AG20443 (cell line): ENCODE measurements at places on chromosomes 12 and 14.

- peak; percentile 71 for DNase-seq
Measured at GRCh38 chr12:105278043-105278697, 42.2 kb upstream of the APPL2 start.

DNA sequence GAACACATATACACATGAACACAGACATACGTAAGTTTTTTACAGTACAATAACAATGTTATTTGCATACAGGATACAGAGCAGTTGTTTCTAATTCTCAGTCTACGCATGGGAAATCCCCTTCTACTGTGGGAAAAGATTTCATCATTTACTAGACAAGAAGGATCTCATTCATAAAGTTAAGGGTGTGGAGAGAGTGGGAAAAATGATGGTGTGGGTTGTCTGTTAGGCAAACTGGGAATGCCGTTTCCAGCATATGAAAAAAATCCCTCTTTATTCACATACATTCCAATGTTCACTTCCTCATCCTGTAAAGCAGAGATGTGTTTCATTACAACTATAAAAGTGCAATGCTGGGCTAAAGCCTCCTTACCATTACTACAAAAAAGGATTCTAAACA is 120.9 kb downstream of the SINHCAF start:
- no peak for DNase-seq

- DNase-seq: no peak
Measured at GRCh38 chr12:11739980-11740577, 90.6 kb downstream of the ETV6 start.

- DNase-seq: peak; percentile 16
Measured at GRCh38 chr14:103488960-103489359, 33.7 kb downstream of the CKB start.

DNA sequence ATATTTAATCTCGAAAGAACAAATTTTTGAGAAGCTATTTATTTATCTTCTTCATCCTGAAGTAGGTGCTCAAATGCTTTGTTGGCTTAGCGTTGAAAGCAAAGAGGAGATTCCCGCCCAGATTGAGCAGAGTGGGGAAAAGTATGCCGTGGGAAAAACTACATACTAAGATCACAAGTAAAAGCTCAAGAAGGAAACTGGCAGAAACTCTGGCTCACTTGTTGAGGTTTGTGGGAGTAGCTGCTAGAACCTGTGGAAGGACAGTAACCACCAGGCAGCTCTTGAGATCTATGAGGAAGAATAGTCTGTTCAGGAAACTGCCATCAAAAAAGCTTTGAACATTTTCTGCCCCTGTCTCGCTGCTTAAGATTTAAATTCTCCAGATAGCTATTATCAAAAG is 3.9 kb downstream of the MYRFL start:
- no peak for DNase-seq

DNA sequence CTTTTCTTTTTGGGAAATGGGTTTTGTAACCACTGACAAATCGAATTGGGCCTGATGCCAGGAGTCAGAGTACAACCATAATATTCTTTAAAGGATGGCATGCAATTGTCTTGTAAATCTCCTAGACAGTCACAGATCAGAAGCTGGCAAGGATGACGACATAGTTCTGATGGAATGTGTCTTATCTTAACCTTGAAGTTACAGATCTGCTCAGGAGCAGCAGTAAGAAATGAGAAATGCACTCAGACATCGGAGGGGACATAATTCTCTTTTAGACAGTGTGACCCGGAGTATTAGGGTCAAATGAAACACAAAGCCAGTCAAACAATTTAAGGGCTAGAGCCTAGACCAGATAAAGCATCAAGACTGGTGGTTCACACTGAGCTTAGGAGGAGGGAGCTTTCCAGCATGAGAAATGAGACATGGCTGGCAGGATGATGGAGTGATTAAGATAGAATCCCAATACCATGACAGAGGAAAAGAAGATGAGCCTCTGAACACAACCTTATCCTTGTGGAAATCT is 17.5 kb downstream of the CBX5 start:
- peak; percentile 16 for DNase-seq
